ENCODE measurements at places on chromosomes 11 and 22.
A peak's percentile ranks its signal among the peaks of the same experiment; 100 is the strongest.

GRCh38 chr22:36860821-36861659 lies at the start of gene NCF4:
TSS of gene NCF4 (plus strand) at chr22:36861006. CDS start at chr22:36861172, 166 bp downstream.
- no peak for DNase-seq

DNA sequence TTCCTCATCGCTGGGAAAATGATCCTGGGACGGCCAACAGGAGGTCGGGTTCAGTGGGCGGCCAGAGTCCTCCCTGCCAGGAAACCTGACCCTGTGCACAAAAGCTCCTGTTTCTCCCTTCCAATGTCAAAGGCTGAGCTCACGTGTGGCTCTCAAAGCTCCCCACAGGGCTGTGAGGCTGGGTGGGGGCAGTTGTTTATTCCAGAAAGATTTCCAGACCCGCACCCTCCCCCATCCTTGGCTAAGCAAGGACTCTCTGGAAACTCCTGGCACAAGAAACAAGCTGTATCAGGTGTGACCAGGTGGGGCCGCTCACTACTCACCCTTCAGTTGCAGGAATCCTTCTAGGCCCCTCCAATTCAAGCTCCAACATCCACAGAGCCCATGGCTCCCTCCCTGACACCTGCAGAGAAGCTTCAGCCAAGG lies 131.9 kb downstream of the SHANK2 start:
- no peak for DNase-seq

GRCh38 chr11:117345039-117345438 lies 17.4 kb downstream of the CEP164 start:
- DNase-seq: peak; percentile 12

GRCh38 chr11:108620958-108621772 lies 27.6 kb upstream of the EXPH5 start:
- no peak for DNase-seq

DNA sequence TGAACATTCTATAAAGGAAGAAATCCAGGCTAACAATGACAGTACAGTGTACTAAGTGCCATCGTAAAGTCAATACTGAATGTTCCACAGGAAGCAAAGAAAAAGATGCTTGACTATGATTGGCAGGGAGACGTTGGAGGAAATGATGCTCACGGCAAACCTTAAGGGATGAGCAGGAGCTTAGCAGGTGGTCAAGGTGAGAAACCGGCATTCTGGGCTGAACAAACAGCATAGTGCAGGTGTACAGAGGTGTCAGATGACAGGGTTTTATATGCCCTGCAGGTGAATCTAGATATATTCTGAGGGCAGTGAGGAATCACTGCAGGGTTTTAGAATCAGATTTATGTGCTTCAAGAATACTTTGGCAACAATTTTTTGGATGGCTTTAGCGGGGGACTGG lies 85.3 kb upstream of the HEPHL1 start:
- no peak for DNase-seq

GRCh38 chr11:121550247-121551030 lies 97.7 kb upstream of the SORL1-AS1 start:
- DNase-seq: no peak

DNA sequence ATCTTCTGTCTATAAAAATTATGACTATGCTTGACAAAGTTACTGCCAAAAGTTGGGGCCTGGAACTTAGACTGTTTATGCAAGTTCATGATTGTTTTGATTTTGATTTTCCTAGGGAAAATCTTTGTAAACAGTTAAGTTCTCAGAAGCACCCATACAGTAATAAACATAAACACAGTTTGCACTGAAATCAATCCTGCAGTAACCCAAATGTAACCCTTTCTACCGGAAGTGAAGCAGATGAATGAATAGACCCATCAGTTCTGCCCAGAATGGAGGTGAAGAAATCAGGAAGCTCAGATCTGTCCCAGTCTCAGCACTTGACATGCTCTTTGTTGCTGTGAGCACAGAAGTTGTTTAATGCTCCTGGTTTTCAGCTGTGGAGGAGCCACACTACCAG lies 24.6 kb upstream of the C11orf96 start:
- DNase-seq: no peak
